ENCODE measurements at places on chromosomes 6 and 20.

DNA sequence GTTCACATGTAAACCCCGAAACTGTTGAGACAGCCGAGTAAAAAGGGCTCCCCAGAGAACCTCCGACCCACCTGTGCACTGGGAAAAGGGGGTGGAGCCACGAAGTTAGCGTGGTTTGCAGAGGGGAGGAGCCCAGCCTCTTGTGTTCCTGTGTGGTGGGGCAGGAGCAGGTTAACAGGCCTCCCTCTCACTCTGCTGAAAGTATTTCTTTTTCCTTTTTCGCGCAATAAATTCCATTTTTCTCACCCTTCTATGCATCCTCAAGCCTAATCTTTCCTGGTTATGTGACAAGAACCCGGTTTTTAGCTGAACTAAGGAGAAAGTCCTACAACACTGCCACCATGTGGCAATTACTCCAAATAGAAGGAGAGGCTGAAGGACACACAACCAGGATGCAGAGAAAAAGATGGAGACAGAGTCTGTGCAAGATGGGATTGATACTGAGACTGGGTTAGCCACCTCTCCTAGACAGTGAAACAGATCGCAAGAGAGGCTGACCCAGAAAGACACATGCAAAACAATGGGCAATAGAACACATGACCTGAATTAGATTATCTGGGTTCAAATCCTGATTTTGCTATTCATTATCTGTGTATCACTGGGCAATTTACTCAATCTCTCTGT lies 168.7 kb upstream of the PRSS16 start:
- DNase-seq, result peak; percentile 21

DNA sequence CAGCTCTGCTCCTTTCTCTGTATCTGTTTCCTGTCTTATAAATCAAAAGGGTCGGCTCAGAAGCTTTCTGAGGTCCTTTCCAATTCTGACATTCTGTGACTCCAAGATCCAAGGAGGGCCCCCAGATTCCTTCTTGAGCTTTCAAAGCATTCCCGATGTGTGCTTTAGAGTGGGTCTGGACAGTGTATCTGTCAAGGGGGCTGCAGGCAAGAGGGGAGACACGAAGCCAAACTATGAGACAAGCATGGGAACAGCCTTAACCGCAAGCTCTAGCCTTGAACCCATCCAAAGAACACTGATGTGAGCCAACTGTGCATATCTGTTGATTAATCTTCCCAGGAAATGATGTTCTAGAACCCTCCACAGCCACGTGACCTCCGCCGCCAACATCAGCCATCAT lies 73.8 kb downstream of the TSHZ2 start:
- DNase-seq, result no peak

DNA sequence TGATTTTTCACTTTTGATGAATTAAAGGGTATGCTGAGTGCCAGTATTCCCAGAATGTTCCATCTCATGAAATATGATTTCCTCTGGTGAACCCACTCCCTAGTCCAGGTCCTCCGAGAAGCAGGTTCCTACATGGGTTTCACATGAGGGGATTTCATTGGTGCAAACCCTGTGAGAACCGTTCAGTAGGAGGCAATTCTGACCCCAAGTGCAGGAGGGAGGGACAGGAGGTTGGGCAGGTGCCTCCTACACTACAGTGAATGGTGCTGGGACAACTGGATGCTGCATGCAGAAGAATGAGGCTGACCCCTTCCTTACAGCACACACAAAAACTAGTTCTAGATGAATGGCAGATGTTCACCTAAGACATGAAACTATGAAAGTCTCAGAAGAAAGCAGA lies 5.1 kb upstream of the ULBP2 start:
- DNase-seq, result no peak

DNA sequence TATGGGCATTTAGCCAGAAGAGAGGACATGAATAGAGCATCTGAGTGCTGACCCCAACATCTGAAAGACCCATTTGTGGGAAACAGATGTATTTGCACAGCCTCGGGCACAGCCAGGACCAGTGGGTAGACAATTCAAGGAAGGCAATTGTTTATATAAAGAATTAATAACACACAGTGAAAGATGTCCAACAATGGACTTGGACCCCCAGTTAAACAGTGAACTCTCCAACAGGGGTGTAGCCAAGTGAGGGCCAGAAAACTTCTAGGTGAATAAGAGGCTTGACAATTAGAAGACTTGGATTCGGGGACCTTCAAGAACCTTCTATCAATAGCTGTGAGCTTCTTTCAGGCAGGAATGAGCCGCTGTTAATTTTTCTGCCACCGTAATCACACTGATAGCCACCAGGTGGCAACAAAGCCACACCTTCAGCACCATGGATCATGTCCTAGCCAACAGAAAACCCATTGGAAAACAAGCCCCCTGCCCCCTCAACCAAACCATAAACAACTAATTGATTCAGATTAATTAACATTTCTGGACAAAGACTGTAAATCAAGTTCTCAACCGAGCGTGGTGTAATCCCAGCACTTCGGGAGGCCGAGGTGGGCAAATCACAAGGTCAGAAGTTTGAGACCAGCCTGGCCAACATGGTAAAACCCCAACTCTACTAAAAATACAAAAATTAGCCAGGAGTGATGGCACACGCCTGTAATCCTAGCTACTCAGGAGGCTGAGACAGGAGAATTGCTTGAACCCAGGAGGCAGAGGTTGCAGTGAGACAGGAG lies 8.8 kb upstream of the SRSF6 start:
- peak; percentile 25 for DNase-seq

DNA sequence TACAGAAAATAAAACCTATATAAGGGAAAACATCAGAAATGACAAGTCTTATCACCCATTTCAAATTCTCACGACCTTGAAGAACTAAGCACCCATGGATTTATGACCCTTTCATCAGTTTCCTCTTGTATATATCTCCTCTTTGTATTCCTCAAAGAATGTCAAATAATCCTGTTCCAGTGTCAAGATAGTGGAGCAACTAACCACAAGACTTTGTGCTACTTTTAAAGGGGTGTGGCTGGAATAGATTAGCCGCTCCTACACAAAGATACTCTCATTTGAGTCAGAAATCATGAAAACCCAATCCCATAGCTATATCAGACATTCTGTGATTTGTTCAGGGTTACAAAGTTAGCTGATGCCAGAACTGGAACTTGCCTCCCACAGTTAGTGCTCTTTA lies 6.6 kb downstream of the REPS1 start:
- DNase-seq, result no peak

DNA sequence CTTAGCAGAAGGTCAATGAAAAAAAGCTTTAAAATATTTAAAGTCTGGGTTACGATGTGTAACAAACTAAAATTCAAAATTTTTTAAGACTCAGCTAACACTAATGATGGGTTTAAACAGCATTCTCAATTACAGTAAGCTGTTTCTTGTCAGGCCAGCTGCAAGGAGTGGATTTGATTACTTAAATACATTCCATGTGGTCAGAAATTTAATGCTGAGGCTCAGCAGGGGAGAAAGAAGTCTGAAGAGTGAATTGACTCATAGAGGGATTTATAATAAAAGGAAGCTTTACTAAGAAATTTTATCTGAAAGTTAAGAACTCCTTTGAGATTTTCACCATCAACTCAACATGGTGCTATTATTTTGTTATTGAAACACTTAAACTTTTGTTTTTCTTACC lies 398.6 kb downstream of the KHDRBS2 start:
- DNase-seq, result no peak

- DNase-seq, result no peak
Measured at GRCh38 chr6:161743509-161744178, 469.8 kb upstream of the AGPAT4 start.

DNA sequence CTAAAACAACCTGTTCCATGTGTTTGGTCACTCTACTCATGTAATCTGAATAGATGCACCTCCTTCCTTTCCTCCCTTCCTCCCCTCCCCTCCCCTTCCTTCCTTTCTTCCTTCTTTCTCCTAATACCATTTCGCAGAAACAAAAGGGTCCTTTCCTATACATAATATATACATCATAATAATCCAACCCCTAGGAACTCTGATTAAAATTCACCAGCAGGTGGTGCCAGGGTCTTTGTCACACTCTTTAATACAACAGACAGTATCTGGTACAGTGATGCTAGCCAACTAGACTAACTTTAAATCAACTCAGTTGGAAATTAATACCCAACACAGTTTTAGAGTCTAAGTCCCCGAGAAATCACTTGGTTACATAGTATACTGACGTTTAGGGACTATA lies 181.2 kb upstream of the SHLD1 start:
- DNase-seq, result peak; percentile 34

DNA sequence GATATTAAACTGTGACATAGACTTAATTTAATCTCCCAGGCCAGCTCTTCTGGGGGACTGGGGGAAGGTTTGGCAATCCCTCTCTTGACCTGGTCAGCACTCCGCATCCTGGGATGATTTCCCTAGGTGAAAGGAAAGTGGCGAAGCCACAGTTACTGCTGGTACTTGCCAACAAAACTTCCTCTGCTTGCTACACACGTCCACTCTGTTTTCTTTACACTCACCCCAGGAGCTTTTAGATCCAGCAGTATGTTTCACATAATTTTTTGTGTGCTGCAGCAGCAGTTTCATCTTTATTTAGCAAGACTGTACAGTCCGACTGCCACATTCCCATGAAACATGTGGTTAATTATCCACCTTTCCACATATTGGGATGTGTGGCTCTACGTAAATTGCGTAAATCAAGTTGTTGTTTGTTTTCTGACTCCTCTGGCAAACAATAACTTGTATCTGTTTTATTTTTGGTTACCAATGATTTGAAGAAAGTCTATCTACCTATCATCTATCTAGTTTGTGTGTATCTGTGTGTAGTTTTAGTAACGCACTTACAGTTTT lies 284.0 kb downstream of the PHF3 start:
- DNase-seq, result no peak

GRCh38 chr6:2102316-2102883 lies 143.0 kb downstream of the GMDS start:
- no peak for DNase-seq

- DNase-seq, result no peak
Measured at GRCh38 chr6:52375780-52376556, 14.0 kb downstream of the PAQR8 start.

DNA sequence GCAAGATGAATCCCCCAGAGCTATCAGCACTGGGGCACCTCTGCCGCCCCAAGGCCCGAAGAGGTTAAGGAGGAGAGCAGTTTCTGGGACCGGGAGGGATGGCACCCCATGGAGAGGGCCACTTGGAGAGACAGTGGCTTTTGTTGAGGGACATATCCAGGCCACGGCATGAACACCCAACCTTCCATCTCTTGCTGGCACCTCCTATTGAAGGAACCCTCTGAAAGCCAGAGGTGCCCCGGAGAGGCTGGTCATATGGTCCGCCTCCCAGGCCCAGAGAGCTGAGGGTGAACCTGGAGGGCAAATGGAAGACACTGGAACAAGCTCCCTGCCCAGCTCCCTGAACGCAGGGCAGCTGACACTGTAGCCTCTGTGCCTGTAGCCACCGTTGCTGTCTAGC lies 167.0 kb downstream of the NFATC2 start:
- DNase-seq, result no peak

GRCh38 chr20:49983848-49984408 lies 1.1 kb downstream of the SNAI1 start:
- DNase-seq, result no peak

DNA sequence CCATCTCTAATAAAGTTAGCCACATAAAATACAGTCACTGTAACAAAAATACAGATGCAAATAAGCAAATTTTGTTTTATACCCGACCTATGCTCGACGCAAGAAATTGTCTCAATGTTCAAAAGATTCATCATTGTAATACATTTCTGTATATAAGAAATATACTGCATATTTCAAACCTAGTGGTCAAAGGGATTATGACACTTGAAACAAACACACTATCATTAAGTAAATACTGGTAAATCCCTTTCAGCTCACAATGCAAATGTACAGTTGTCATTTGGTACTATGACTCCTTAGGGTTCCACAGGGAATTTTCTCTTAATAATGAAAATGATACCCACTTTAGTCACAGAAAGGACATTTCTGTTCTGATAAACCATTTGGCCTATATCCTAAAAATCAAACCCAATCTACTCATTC lies 2.2 kb downstream of the HIVEP2 start:
- DNase-seq, result no peak

GRCh38 chr6:167770291-167770955 lies 56.3 kb upstream of the AFDN start:
- no peak for DNase-seq

GRCh38 chr6:19472153-19472552 lies 365.0 kb upstream of the ID4 start:
- no peak for DNase-seq

DNA sequence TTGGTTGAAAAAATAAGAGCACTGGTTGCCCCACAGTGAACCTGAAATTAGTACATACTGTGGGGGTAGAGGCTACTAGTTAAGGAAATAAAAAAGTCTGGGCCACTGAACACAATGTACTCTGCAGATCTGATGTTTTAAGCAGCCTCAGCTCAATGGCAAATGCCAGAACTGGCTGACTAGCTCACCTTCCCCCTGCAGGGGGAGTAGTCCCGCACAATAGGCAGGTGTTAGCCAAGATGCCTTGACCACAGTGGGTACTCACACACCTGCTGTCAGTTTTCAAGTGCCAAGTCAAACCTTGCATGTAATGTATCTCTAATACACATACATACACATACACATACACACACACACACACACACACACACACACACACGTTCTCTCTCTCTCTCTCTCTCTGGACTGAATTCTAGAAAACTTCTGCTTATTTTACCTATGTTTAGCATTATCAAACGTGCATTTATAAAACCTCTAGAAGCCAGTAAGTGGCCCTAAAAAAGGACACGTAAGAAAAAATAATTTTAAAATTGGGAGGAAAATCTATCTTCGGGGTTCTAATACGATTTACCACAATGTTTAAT lies 36.1 kb downstream of the GMDS start:
- peak; percentile 25 for DNase-seq

DNA sequence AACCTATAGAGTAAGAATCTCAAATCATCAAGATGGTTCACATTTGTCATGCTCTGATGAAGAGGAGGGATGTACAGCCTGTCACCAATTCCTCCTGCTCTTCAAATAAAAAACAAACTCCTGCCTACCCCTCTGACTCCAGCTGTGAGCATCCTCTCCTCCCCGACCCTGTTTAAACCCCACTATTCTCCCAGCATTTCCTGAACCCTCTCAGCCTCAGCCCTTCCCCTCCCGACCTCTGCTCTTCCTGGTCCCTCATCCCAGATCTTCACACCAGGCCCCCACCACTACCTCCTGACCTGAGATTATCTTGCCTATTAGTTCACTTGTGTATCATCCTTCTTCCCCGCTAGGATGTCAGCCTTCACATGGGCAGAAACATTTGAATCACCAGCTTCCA lies 75.8 kb downstream of the ZMYND8 start:
- DNase-seq, result no peak

DNA sequence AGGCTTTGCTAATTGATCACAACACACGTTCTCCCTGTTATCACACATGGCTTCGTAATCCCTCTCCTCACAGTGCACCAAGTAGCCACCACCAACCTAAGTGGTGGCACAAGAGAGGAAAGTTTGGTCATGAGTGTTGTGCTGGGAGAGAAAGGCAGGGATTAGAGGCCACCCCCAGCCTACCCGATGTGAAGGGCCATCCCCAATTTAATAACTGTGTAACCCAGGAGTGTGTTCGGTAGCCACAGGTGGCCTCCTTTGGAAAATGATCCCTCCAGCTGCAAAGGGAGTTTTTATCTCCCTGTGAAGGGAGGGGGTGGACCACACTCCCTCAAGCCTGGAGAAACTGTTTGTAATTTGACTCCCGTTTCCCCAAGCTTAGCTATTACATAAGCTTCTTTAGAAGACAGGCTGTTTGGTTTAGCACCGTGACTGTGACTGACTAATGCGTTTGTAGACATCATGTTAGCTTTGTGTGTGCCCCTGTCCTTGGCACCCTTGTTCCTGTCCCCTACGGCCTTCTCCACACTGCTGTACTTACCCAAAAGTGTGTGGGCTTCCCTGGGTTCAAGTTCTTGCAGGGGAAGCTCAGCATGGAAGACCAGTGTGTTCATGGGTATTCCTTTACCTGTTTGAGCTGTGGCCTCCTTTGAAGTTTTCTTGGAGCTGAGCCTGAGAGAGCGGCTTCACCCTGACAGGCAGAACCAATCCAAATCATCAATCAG lies 20.6 kb downstream of the PPP1R16B start:
- DNase-seq, result no peak

Data from stimulated activated CD4-positive, alpha-beta T cell treated with anti-CD3 and anti-CD28 coated beads, Interleukin-2, amount 100 ng/mL, for 48 hours (primary cell).